ENCODE measurements at places on chromosomes 2 and 18. TPM values are rescaled to one million over a fixed set of nuclear protein-coding genes. Genes with fewer than 3 reads are reported as not detected.
A peak's percentile ranks its signal among the peaks of the same experiment; 100 is the strongest.

DNA sequence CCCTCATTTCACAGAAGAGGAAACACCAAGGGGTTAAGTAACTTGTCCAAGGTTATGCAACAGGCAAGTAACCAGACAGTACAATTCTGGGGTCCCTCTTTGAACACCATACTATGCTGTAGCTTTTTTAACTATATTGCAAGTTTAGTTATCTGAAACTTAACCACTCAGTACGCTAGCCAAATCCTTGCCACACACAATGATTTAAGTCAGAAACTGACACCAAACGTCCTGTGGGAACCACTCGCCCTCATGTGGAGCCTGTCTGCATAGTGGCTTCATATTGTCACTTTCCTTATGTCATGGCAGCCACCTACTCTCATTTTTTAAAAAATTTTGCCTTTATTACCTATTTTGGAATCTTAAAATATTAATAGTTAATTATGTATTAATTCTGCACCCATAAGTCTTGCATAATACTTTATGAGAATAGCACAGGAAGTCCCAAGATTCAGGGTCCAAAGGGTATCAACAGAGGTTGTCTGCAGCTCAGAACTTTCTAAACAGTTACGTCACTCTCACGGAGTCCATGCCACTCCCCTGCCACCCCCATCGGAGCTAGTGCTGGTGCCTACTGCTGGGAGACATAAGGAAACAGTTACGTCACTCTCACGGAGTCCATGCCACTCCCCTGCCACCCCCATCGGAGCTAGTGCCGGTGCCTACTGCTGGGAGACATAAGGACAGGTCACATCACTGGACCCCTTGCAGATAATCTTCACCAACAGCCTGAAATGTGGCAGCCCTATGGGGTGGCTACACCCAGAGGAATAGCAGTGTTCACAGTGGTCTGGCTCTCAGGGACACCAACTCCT is 99.0 kb downstream of the L3MBTL4 start:
- peak; percentile 4 for DNase-seq

DNA sequence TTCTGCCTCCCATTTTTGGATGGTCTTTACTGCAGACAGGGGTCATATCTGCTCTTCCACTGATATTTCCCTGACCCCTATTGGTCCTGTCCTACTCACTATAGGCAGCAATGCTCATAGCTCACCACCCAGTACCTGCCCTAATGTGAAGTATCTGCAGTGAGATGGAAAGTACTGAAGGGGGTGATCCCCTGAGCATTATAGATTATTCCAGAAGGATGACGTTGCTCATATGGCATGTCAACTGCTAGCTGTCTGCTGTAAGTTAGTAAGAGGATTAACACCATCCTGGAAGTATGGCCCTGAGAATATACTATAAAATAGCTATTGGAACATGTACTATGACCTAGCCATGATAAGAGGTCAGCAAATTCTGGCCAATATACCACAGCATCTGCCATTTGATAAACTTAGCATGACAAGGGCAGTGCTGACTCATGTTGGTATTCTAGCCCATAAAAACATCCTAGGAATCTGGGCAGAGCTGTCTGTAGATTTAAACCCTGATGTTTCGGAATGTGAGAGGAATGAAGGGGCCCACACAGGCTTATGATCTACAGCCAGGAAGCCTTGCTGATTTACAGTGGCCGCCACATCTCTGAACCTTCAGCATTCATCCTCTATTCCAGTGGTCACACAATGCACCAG is 451.4 kb downstream of the TNS1 start:
- DNase-seq: no peak

The AP1S3 gene
- polyA plus RNA-seq: 6.0 TPM

DNA sequence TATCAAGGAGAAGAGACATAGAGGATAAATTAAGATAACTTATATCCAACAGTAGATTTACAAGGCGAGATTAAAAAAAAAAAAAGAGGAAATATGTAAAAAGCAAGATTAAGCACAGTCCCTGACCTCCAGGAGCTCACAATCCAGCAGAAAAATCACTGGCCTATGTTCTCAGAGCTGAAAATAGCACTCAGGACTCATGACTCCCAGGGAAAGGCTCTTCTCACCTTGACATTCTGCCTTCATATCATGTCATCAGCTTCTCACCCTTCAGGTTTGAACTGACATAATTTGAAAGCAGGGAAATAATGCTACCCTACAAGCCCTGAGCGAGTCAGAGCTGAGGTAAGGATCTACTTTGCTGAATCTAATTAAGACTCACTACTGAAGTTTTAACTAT is 82.8 kb downstream of the L3MBTL4 start:
- DNase-seq: no peak

GRCh38 chr18:9095297-9096006 is 7.0 kb upstream of the NDUFV2 start:
- DNase-seq: peak; percentile 77

DNA sequence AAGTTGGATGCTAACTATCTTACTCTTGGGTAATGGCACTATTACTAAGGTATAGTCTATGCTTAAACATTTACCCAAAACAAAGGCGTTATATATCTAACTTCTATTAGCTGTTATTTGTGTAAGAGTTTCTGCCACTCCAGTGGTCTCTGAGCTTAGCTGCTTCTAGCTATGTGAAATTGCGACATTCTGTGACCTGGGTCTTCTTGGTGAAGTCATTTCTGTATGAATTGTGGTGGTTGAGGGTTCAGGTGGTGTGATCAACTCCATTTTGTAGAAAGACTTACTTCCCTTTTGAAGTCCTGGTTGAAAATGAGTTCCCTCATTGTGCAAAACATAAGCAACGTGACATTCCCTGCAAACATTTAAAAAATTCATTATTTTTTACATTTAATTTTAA is 221.6 kb downstream of the PIK3C3 start:
- no peak for DNase-seq
